ENCODE measurements at places on chromosomes 11 and 22.

DNA sequence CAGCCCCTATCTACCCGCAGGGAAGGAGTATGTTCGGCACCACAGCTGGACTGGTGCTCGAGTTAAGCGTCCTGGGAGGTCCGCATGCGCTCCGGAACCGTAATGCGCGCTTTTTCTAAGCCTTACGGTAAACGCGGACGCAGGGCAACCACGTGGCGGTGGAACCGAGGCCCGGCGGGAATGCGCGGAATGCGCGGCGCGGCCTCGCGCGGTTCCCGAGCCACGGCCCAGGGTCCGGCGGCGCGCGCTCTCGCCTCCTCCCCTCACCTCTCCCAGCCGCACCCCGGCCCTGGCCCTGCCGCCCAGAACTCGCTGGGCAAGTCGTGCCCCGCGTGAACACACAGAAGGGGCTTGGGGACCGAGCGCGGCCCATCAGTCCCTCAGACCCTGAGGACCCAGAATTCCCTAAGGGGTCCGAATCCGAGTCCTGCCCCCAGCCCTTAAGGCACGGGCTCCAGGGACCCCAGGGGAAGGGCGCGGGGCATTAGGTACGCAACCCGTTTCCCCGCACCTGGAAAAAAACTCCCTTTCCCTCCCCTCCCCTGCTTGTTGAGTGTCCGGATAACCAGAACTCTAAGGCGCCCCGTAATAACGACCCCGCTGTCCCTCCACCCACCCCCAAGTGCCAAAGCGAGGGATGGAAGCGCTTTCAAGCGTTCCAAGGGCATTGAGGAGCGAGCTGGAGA, 4.3 kb upstream of the CCND1 start:
- DNase-seq = no peak

DNA sequence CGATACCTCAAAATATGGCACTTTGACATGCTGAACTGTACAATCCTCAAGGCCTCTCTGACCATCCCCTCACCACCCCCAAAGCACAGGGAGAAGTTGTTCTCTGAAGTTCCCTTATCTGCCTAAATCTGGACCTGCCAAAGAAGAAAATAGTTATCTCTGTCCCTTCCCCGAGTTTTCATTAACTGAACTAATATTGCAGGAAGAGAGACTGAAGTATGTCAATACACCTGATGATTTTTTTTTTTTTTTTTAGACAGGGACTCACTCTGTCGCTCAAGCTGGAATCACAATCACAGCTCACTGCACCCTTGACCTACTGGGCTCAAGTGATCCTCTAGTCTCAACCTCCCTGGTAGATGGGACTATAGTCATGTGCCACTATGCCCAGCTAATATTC, 75.0 kb downstream of the SIK3 start:
- no peak for DNase-seq

DNA sequence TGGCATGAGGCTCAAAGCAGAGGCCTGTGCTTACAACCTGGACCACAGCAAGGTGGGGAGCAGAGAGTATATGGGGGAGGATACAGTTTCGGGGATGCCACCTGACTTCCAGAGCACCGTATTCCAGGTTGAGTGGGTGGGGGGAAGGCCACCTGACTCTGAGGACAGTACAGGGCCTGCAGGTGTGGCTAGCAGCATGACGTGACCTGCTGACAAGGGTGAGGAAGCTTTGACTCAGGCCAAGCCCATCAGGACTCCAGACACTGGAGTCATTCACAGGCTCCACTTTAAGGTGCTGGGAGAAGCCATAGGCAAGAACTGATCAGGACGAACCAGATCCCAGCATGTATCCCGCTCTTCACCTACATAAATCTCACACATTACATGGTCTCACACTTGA, 34.6 kb upstream of the CRTAM start:
- no peak for DNase-seq

GRCh38 chr11:88508418-88508758, 170.9 kb upstream of the CTSC start:
- no peak for DNase-seq

DNA sequence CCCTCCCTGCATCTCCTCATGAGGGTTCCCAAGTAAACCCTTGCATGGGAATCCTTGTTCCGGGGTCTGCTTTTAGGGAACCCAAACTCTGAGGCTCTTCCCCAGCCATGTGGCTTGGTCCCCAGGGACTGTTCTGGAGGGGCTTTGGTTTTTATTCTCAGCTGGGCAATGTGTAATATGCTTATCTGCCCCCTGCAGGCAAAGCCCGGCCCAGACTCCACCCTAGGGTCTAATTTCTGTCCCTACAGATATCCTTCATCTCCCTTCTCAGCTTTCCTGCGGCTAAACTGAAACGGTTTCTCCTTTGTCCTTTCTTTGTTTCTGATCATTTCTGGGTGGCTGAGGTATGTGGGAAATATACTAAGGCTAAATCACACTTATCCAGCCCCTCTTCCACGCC, 37.1 kb downstream of the TST start:
- no peak for DNase-seq

- no peak for DNase-seq
Observed at GRCh38 chr11:66617155-66617834, 865 bp downstream of the RBM14 start.

DNA sequence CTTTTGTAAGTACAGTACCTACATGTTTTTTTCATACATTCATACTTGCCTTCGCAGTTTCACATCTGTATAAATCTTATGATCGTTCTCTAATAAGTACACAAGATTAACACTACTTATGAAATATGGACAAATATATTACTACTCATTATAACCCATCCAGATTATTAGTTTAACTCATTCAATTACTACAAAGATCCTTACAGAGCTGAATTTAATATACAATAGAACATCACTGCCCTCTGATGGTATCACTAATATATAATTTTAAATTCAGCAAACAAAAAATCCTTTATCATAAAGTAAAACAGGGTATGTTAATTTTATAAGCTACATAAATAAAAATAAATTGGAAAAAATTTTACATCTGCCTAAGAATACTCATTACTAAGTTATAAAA, 7.4 kb downstream of the SVIP start:
- no peak for DNase-seq

- no peak for DNase-seq
Observed at GRCh38 chr11:86625544-86625943, 46.9 kb downstream of the ME3 start.

DNA sequence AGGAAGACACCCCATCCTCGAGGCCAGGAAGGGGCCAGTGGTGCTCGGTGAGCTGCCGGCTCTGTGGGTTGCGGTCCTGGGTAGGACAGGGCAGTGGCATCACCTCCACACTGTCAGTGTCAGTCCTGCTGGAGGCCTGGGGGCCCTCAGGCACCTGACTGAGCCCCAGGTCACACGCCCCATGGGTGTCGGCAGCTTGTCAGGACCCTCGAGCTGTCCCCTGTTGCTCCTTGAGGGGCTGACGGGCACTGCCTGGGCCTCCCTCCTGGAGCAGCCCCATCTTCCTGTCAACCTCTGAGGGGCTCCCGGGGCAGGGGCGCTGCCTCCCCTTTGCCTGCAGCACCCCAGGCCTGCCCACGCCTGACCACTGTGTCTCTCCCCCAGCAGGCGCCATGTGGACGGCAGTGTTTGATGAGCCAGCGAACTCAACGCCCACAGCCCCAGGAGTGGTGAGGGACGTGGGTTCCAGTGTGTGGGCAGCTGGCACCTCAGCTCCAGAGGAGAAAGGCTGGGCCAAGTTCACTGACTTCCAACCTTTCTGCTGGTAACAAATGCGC, 35.4 kb downstream of the SBF1 start:
- no peak for DNase-seq

GRCh38 chr22:22954656-22955055, 67.0 kb downstream of the IGLL5 start:
- no peak for DNase-seq

- no peak for DNase-seq
Observed at GRCh38 chr11:83287631-83288030, 1.5 kb upstream of the CCDC90B start.

- no peak for DNase-seq
Observed at GRCh38 chr11:44564166-44564565, 1.3 kb upstream of the CD82 start.

DNA sequence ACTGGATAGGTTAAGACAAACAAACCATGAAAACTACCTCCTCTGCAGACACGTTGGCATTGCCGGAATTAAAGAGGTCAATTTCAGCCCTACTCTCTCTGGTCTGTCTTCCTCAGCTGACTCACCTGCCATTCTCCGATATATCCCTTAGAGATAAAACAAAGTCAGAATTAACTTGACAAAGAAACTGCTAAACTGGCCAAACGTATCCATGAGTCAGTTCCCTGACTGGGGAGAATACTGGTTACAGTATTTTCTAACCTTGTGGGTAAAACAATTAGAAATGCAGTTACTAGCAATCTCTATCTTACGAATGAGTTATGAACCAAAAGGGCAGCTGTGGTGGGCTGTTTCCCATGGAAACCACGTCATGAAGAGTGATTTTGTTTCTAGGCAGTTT, 96.2 kb downstream of the RDX start:
- no peak for DNase-seq

DNA sequence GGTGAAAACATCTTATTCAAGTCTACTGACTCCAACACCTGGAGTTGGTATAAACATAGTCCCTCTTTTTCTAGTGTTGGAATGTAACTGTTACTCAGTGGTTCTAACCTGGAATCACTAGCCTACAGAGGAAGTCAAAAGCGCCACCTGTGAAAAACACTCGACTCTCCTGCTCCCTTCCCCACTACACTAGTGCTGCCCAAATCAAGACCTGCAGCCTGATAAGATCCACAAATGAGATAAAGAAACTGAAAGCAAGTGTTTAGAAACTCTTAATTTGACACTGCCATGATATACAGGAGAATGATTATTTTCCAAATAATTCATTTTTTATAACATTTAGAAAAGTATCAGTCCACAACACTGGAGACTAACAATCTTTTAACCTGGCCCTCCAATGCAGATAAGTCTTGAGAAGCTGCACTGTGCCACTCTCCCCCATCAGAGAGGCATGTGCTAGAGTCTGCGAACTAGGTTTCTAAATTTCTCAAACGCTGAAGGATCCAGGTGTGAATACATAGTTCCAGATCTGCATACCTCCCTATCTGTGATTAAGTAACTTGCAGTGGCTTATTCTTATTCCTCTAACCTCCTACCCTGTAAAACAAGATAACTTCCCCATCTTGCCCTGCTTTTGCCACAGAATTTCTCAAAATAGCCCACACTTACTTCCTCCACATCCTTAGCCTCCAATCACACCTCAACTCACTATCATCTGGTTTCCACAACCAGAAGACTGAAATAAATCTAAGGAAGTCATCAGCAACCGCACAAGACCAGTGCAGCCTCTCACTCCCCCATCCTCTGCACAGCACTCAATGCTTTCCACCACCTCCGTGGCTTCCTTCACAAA, 88.1 kb downstream of the RRAS2 start:
- DNase-seq = no peak

DNA sequence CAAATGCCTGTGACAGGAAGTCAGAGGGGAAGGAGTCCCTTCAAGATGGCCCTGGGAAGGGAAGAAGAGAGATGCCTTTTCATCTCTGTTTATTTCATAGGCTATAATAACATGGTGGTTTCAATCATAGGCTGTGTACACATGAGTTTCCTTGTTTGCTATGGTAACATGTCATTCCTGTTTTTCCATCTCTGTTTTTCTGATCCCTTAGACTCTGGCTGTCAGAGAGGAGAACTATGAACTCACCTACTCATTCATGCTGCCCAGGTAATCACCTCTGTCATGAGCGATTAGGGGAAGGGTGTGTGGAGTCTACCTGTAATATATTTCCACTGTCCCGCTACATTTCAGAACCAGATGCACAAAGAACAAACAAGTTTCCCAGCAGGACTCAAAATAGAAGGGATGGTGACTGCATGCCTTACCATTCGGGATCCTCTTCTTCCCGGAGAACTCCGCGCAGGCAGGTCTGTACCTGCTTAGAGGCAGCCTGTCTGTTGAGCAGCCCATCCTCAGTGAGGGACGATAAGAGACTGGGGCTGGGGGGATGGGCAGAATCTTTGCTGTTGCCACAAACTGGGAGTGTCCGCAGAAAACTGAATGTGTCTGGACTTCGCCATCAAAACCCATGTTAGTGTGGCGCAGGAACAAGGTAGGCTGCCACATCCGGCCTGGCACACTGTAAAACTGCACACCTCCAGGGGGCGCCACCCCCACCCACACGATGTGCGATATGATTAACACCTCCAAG, 7.1 kb upstream of the PEX26 start:
- no peak for DNase-seq

DNA sequence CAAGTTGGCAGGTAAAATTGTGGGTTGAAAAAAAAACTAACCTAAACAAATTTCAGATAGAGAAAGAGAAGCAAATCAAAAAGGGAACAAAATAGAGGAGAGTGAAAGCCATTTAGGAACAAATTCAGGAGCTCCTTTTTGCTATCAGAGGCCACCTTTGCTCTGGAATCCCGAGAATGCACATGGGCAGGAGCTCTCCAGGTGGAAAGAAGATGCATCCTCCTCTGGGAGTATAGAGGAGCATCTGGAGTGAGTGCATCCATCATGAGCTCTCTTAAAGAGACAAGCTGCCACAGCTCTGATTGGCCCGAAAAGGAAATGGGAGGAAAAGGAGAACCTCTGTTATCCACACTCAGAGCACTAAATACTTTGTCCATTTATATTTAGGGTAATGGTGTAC, 26.3 kb downstream of the MRGPRX1 start:
- no peak for DNase-seq

- no peak for DNase-seq
Observed at GRCh38 chr11:1409108-1409851, 19.5 kb downstream of the BRSK2 start.

- no peak for DNase-seq
Observed at GRCh38 chr11:99366546-99366945, 345.8 kb downstream of the CNTN5 start.

DNA sequence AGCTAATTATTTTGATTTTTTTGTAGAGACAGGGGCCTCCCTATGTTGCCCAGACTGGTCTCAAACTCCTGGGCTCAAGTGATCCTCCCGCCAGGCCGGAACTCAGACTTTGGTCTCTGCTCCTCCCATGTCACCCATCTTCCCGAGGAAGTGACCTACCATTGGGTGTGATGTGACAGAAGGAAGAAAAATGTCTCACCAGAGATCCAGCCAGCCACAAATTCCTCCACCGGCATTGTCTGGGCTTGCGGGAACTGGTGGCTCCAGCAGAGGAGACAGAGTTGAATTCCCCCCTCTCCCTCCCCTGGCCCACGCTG, 772 bp downstream of the SLC25A45 start:
- no peak for DNase-seq

- no peak for DNase-seq
Observed at GRCh38 chr22:37279331-37280181, 2.8 kb upstream of the CYTH4 start.

Measured in omental fat pad (tissue), 4 donors.